Activated T-helper 1 cell treated with anti-CD3 and anti-CD28 coated beads, Interleukin-12 subunit alpha, Interleukin-12 subunit beta, Interleukin-2, Interleukin-4 antibody, amounts not matched to agents 30 ng/mL and 10 ng/mL and 1 ng/mL, durations not matched to agents 14 hours and 24 hours and 36 hours (primary cell): ENCODE measurements at places on chromosomes 16 and 17.

GRCh38 chr17:1294157-1294717, 14.8 kb downstream of the TRARG1 start:
- H3K4me3 ChIP-seq = peak overlapping the region; percentile 42
- peaks cover 56% of the 10 kb centered on the region for H3K4me1 ChIP-seq
- peaks cover 9% of the 10 kb centered on the region for H3K36me3 ChIP-seq
- H3K27ac ChIP-seq = peak overlapping the region; percentile 94

- no peaks in the 10 kb centered on the region for H3K36me3 ChIP-seq
- peak overlapping the region; percentile 5 for H3K27ac ChIP-seq
These were observed 19.5 kb downstream of the USP7 start for GRCh38 chr16:8943966-8944759.

DNA sequence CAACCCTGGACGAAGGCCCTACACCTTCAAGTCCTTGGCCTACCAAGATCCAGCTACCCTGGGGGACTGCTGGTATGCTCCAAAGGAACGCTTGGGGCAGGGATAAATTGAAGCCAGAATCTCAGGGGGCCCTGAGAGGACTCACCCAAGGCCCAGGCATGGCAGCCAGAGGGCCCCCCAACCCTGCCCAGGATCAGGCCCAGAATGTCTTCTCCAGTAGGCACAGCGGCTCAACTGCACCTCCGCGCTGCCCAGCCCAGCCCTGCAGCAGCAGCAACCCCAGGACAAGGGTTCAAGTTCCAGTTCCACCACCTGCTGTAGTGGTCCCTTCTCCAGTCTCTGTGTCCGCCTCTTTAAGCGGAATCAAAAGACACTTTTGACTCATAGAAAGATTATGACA, 2.2 kb downstream of the TFAP4 start:
- DNase-seq = no peak
- peaks cover under 1% of the 10 kb centered on the region for H3K27me3 ChIP-seq
- H3K4me3 ChIP-seq = peak overlapping the region; percentile 88
- peaks cover 7% of the 10 kb centered on the region for H3K4me1 ChIP-seq

- no peak overlapping the region for H3K4me3 ChIP-seq
- no peaks in the 10 kb centered on the region for H3K27me3 ChIP-seq
- H3K4me1 ChIP-seq = no peaks in the 10 kb centered on the region
- H3K36me3 ChIP-seq = no peaks in the 10 kb centered on the region
These were observed 590.6 kb upstream of the SOX9 start for GRCh38 chr17:71530248-71530647.

DNA sequence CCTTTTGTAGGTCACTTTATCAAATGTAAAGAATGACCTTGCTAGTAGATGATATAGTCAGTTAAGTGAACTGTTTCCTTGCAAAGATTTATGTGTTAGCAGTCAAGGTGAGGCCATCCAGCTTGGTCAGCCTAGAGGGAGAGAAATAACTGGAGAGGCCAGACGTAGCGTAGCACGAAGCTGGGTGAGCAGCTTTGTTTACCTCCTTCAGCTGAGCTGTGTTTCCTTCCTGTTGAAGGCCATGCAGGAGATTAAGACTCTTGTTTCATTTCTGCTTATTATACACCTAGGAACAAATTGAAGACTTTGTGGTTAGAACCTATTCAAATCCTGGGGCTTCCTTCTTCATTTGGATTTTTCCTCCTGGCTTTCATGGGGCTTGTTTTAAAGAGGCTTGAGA, 267.1 kb downstream of the PHKB start:
- peaks cover 4% of the 10 kb centered on the region for H3K27me3 ChIP-seq
- no peak for DNase-seq
- H3K36me3 ChIP-seq = no peaks in the 10 kb centered on the region
- H3K4me3 ChIP-seq = no peak overlapping the region
- peaks cover 20% of the 10 kb centered on the region for H3K4me1 ChIP-seq
- no peak overlapping the region for H3K27ac ChIP-seq

- no peak overlapping the region for H3K27ac ChIP-seq
- no peak overlapping the region for H3K4me3 ChIP-seq
- H3K36me3 ChIP-seq = no peaks in the 10 kb centered on the region
- H3K27me3 ChIP-seq = peaks cover 18% of the 10 kb centered on the region
These were observed 8.1 kb upstream of the ABCA5 start for GRCh38 chr17:69335058-69335457.

DNA sequence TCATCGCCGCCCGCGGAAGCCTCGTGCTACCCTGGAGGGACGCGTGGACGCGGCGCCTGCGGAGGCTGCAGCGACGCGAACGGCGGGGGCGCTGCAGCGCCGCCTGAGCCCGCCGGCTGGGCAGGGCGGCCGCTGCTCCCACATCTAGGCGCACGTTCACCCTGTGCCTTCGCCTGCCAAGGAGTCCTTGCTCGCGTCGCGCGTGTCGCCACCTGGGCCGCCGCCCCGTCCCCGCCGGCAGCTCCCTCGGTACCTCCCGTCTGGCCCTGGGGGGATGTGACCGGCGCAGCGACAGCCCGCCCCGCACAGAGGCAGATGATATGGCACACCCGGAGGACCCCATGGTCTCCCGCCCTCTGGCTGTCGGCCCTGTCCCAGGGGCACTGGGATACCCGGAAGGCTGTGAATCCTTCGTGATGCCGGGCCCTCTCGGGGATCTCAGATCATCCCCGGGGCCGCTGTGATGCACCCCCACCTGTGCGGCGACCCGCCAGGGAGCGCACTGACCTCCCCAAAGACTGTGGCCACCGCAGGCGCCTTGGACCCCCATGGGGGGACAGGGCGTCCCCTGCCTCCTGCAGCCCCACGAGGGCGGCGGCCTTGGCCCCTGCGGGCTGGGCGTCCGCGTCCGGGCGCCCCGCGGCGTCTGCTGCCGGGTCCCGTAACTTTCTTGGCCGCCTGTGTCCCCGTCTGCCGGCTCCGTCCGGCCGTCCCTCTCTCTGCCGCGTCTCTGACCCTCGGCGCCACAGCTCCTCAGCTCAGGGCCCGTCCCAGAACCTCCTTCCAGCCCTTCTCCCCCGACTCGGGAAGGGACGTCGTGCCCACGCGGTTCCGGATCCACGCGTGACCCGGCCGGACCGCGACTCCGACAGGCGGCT, 689 bp upstream of the TBC1D24 start:
- peak overlapping the region; percentile 34 for H3K27ac ChIP-seq
- H3K4me3 ChIP-seq = peak overlapping the region; percentile 74
- peak; percentile 44 for DNase-seq
- H3K36me3 ChIP-seq = no peaks in the 10 kb centered on the region
- peaks cover 25% of the 10 kb centered on the region for H3K27me3 ChIP-seq

- peaks cover 56% of the 10 kb centered on the region for H3K4me1 ChIP-seq
- no peak for DNase-seq
These were observed 13.4 kb downstream of the CMC2 start for GRCh38 chr16:80993307-80993706.

GRCh38 chr17:55089256-55089655, 120.7 kb downstream of the STXBP4 start:
- no peak overlapping the region for H3K27ac ChIP-seq
- H3K27me3 ChIP-seq = no peaks in the 10 kb centered on the region
- DNase-seq = no peak
- H3K4me3 ChIP-seq = no peak overlapping the region

GRCh38 chr17:14113137-14113536, 43.8 kb downstream of the COX10 start:
- H3K36me3 ChIP-seq = peaks cover 35% of the 10 kb centered on the region
- no peak for DNase-seq
- H3K4me3 ChIP-seq = no peak overlapping the region
- H3K27ac ChIP-seq = no peak overlapping the region
- no peaks in the 10 kb centered on the region for H3K27me3 ChIP-seq
- peaks cover 73% of the 10 kb centered on the region for H3K4me1 ChIP-seq

DNA sequence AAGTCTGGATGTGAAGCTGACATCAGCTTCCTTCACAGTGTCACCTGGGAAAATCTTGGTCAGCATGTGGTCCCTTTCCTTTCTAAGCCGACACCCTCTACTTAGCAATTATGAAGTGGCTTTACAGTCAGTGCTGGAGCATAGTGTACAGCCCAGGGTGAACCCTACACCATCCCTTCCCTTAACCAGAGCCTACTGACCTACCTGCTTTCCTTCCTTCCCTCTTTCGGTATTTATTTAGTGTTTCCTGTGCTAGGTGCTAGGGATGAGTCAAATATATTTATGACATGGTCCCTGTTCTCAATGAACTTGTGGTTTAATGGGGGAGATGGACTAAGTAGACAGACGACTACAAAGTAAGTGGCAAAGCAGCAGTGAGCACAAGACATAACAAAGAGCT, 77.5 kb downstream of the CDK5R1 start:
- peaks cover 12% of the 10 kb centered on the region for H3K4me1 ChIP-seq
- H3K27ac ChIP-seq = no peak overlapping the region
- H3K36me3 ChIP-seq = no peaks in the 10 kb centered on the region
- H3K4me3 ChIP-seq = no peak overlapping the region
- peaks cover 2% of the 10 kb centered on the region for H3K27me3 ChIP-seq

- H3K27ac ChIP-seq = peak overlapping the region; percentile 96
- H3K4me3 ChIP-seq = peak overlapping the region; percentile 99
- H3K36me3 ChIP-seq = peaks cover 27% of the 10 kb centered on the region
- no peak for DNase-seq
- H3K27me3 ChIP-seq = peaks cover 3% of the 10 kb centered on the region
These were observed 332 bp upstream of the VPS25 start for GRCh38 chr17:42772945-42773289.

GRCh38 chr16:88132836-88133506, 181.7 kb downstream of the BANP start:
- no peak for DNase-seq
- H3K4me3 ChIP-seq = no peak overlapping the region
- H3K27ac ChIP-seq = no peak overlapping the region
- no peaks in the 10 kb centered on the region for H3K27me3 ChIP-seq
